ENCODE measurements at places on chromosomes 6 and 20.
A peak's percentile ranks its signal among the peaks of the same experiment; 100 is the strongest.

- no peak for DNase-seq
These were observed 55.2 kb downstream of the NEDD9 start for GRCh38 chr6:11177271-11177670.

GRCh38 chr6:142954844-142955243 lies 9.9 kb upstream of the HIVEP2 start:
- no peak for DNase-seq

DNA sequence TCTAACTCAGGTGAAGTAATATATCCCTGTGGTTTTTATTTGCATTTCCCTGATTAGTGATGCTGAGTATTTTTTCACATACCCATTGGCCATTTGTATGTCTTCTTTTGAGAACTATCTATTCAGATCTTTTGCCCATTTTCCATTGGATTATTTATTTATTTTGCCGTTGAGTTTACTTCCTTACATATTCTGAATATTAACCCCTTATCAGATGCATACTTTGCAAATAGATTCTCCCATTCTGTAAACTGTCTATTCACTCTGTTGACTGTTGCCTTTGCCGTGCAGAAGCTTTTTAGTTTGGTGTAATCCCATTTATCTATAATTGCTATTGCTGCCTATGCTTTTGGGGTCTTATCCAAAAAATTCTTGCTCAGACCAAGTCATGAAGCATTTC lies 336.9 kb downstream of the BTBD9 start:
- no peak for DNase-seq

GRCh38 chr20:51500936-51501335 lies 41.6 kb downstream of the NFATC2 start:
- no peak for DNase-seq

DNA sequence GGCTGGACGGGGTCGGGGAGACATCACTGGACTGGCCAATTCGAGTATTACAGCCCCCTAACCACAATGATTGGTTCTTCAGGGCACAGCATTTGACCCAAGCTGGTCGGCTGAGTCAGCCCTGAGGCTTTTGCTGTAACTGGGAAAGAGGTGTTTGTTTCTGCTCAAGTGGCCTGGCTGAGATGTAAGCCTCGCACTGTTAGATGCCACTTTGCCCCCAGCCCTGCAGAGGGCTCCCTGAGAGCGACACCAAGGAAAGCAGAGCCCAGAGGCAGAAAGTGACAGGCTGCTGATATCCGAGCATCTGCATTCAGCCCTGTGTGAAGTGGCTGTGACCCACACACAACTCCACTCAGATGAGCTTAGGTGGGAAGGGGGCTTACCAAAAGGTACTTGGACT lies 19.4 kb downstream of the ERGIC3 start:
- DNase-seq = peak; percentile 84

- no peak for DNase-seq
These were observed 347.3 kb downstream of the DHX35 start for GRCh38 chr20:39309458-39309857.

GRCh38 chr6:163085861-163086623 lies 328.5 kb upstream of the QKI start:
- DNase-seq = peak; percentile 34

- DNase-seq = no peak
These were observed 24.1 kb downstream of the BFSP1 start for GRCh38 chr20:17507032-17507431.

GRCh38 chr20:50587291-50587961 lies 77.2 kb downstream of the PTPN1 start:
- no peak for DNase-seq

- no peak for DNase-seq
These were observed 92.0 kb downstream of the OLIG3 start for GRCh38 chr6:137402143-137402680.

- peak; percentile 87 for DNase-seq
These were observed 518.6 kb downstream of the BMP2 start for GRCh38 chr20:7285918-7286556.

- DNase-seq = no peak
These were observed 189.0 kb downstream of the ANKRD60 start for GRCh38 chr20:58039274-58040092.

GRCh38 chr6:16227605-16228004 lies 10.8 kb upstream of the GMPR start:
- DNase-seq = no peak

GRCh38 chr6:35016502-35017321 lies 124.4 kb downstream of the TCP11 start:
- DNase-seq = peak; percentile 22

GRCh38 chr6:110342759-110343158 lies 15.4 kb downstream of the METTL24 start:
- no peak for DNase-seq

GRCh38 chr20:29301624-29302259 lies 1955.7 kb upstream of the DEFB115 start:
- no peak for DNase-seq

DNA sequence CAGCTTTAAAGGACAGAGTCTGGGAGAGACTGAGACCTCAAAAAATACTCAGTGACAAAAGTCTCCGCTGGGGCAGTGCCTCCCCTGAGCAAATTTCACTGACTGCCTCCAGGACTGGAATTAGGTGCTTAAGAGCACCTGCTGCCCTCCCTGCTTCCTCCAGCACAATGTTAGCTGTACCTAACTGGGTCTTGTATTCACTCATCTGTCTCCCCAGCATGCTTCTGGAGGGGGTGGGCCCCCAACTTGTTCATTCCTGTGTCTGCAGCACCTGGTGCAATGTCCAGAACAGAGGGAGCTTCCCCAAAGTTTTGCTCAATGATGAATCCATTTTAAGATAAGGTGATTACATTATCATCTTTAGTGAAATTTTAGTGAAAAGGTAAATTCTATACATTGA lies 650.7 kb downstream of the KIF16B start:
- DNase-seq = no peak

GRCh38 chr6:111676383-111676782 lies 70.7 kb upstream of the TRAF3IP2 start:
- DNase-seq = no peak

DNA sequence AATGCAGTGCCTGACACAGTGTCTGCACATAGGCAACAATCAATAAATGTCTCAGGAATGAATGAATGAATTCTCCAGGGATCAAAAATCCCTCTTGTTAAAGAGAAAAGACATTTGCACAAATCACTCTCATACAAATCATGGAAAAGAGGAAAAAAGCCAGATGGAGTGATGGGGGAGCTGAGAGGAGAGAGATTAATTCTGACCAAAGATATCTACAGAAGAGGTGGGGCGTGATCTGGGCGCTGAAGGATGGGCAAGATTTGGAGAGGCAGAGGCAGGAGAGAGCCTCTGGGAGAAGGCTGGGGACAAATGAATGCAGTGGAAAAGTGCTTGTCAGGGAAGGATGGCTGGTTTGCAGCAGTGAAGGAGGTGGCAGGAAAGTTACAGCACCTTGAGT lies 142.9 kb upstream of the BACH2 start:
- DNase-seq = no peak

- peak; percentile 20 for DNase-seq
These were observed 49.0 kb downstream of the HNF4A start for GRCh38 chr20:44404204-44405181.

- DNase-seq = no peak
These were observed 20.5 kb upstream of the TMEM181 start for GRCh38 chr6:158539413-158539812.

DNA sequence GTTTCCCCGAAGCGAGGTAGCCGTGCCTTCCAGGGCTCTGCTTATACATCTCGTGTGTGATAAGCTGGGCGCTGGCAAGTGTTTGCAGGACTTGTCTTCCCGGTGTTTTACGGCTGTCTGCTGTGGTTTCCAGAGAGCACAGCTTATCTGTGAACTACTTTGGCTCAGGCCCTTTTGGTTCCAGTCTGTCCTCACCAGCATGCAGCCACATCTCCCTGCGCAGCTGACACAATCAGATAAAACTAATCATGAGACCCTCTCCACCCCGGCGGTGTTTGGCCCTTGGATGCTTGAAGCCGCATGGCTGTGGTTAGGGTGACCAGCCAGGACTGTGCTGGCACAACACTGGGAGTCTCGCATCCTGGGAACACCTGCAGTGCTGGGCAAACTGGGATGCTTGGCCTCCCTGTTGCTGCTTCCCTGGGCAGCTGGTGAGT lies 241.8 kb upstream of the FOXQ1 start:
- DNase-seq = no peak

DNA sequence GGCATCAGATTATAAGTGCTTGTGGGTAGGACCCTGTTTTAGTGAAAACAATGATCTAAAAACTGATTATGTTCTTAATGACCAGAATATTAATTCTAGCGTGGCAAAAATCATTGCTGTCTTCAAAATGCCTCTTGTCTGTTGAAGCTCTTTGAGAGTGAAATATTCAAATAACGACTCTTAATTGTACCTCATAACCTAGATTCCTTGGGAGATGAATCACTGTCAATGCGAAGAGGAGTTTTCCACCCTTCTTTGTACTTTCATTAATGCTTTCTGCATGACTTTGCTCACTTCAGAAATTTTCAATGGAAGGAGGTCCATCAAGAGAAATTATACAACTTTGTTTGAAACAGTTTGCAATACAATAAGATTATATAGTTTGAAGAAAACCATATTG lies 71.5 kb downstream of the CRYBG1 start:
- peak; percentile 40 for DNase-seq

DNA sequence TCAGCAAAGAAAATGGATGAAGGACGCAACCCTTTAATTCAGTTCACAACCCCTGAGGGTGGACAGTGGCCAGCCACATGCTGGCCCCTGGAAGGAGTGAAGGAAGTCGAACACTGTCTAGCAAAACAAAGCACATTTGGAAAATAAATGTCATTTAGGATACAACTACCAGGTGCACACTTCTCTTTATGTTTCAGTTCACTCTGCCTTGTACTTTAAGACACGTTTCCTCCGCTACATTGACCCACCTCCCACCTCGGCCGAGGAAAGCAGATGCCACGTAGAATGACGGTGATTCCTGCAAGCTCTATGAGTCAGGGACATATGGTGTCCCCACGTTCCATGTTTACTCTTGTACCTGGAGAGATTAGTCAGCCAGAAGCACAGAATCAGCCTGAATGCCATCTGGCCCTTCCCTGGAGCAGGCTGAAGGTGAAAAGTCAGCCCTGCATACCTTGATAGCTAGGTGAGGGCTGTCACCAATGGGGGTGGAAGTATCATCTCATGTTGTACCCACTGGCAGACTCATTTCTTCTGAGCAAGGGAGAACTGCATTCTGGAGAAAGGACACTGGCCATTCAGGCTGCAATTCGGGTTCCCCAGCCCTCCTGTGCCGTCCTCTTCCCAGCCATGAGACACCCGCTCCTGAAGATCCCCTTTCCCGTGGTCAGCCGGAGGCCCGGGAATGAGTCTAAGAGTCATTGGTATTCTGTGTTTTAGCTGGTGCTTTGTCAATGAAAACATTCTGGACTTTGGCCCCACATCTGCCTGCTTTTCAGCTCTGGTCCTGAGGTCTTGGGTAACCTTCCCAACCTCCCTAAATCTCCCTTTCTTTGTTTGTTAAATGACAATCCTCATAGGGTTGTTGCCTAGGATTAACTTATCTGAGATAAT lies 60.6 kb downstream of the FOXA2 start:
- DNase-seq = no peak

- DNase-seq = no peak
These were observed 9.8 kb downstream of the MAPK13 start for GRCh38 chr6:36139991-36140710.

Data from astrocyte of the hippocampus (primary cell).